Left lung (tissue), 14 donors: ENCODE measurements at places on chromosomes 2 and 18. TPM values are rescaled to one million over a fixed set of nuclear protein-coding genes. Genes with fewer than 3 reads are reported as not detected.

GRCh38 chr2:159592441-159592840, 23.9 kb downstream of the BAZ2B start:
- no peak for DNase-seq

DNA sequence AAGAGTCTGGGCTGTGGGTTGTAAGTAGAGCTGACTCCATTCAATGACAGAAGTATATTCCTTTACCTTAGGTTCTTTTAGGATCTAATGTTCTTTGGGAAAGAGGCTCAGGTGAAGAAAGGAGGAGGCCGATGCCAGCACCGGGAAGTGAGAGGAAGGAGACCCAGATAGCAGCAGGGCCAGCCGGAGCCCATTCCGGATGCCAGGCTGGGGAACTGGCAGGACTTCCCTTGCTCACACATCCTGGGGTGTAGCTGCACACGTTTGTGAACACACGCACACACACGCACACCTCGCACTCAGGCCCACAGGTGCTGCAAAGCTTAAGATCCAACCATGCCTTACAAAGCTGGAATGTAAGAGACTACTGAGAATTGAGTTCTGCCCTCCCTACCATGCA, 95.8 kb upstream of the SMAD2 start:
- no peak for DNase-seq

DNA sequence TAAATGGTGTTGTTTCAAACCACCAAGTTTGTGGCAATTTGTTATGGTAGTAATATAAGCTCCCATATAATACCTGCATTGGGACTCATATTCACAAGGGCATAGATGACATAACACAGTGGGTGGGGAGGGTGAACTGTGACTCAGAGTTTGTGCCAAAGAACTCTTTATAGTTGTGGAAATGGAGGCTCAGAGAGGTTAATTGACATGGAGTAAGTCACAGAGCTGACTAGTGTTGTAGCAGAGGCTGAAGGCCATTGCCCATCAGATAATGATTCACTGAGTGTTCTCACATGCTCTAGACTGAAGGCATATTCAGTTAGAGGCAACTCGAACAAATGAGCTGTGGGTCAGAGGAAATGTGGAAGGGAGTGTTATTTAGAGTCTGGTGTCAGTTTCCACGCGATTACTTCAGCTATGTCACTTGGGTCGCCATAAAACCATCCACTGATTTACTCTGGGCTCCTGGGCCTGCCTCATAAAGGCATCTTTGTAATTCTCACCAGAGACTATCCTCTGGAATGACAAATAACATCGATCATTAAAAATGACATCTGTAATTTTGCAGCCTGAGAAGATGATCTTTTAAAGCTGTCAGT, 264.7 kb downstream of the CCDC85A start:
- DNase-seq: no peak

- no peak for DNase-seq
These were observed 30.2 kb downstream of the GRHL1 start for GRCh38 chr2:9981655-9982054.

- no peak for DNase-seq
These were observed 37.5 kb upstream of the SCN9A start for GRCh38 chr2:166413255-166413654.

DNA sequence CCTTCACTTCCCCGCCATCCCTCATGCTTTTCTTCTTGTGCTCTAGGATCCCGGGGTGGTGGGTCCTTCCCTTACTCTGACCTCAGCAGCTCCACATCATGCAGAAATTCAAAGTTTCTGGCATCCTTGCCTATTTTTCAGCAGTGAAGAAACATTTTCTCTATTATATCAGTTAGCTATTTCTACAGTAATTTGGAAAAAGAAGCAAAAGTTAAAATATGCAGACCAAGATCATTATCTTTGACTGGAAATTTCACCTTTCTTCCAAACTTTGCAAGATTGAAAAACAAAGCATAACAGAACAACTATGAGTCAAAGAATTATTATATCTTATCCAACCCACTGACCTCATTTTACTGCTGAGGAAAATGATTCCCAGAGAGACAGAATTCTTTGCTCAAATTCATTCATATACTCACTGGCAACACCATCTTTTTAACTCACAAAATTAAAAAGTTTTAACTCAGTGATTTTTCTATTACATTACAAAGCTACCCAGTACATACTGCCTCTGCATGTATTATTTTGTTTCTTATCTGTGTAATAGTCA, 40.5 kb downstream of the ANTXR1 start:
- no peak for DNase-seq

DNA sequence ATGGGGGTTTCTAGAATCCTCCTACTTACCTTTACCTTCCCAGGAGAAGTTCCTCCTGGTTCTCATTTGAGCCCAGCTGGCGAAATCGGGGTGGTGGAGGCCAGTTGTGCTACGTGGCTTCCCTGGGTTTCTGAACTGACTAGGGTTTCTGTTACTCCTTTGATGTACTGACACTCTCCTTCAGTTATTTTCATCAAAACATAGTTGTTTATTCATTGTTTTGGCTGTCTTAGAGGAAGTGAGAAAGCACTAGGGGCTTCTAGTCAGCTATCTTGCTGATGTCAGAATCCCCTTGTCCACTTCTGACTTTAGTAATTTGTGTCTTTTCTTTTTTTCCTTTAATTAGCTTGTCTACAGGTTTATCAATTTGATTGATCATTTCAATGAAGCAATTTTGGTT, 332.2 kb upstream of the TANK start:
- no peak for DNase-seq

DNA sequence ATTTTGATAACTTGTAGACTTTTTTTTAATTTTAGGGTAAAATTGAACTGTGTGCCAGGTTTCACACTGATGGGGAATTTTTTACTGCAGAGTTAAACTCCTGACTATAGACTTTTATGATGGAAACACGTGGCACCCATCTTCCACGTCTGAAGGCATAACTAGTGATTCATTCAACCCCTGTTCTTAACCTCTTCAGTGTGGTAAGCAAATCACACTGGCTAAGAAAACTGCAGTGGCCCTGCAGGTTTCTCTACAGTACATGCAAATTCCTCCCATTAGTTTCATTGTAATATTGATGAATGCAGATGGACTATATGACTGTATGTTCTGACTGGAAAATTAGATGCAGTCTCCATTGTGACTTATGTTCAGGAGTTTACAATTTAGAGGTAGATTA, 47.2 kb downstream of the SMAD4 start:
- no peak for DNase-seq

Gene UGT1A4
- total RNA-seq: not detected

Gene TTN
- 27.5 TPM for total RNA-seq

Gene PREPL
- total RNA-seq: 46.0 TPM

Gene RGPD3
- total RNA-seq: 0.17 TPM

Gene NT5C1B
- not detected for total RNA-seq

Gene ITGB6
- total RNA-seq: 227 TPM
